ACHN (cell line): ENCODE measurements at places on chromosomes 2 and 18.

DNA sequence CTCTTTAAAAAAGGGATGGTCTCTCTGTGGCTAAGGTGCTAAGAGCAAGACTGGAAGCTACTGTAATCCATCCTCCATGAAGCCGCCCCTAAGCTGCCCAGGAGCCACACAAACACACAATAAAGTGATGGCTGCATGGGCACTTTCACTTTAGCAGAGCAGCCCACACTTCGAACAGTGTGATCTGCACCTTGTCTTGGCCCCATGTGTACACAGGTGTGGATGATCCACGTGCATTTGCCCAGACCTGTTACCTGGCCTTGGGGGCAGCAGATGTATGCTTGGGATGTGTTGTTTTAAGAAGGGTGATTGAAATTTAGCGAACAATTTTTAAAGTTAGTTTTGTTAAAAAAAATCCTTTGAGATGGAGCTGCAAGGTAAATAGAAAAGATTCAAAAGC, 39.9 kb downstream of the TMEM178A start:
- no peak for DNase-seq

- DNase-seq = no peak
Observed at GRCh38 chr18:75122334-75122958, 86.5 kb downstream of the PTGR3 start.

GRCh38 chr2:127386764-127387654, 766 bp downstream of the MAP3K2 start:
- peak; percentile 87 for DNase-seq

- DNase-seq = no peak
Observed at GRCh38 chr18:44987371-44987770, 306.7 kb downstream of the SETBP1 start.

- peak; percentile 11 for DNase-seq
Observed at GRCh38 chr2:238908960-238909951, 61.4 kb downstream of the TWIST2 start.

DNA sequence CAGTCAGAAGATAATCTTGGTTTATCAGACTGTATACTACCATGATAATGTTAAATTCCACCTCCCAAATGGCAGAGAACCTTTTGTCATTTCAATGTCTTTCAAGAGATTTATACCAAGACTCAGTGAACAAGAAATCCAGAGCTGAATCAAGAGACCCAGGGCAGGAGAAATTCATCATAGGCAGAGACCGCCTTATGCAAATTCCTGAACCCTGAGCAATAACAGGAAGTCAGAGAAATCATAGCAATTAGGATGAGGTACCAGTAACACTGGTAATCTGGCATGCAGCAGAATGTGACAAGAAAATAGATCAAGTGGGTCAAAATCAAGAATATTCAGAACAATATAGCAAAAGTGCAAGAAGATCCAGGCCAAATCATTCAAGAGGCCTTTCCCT, 412.4 kb upstream of the LRATD1 start:
- no peak for DNase-seq

GRCh38 chr18:45627204-45627526, 11.9 kb downstream of the SLC14A2 start:
- no peak for DNase-seq

- DNase-seq = no peak
Observed at GRCh38 chr2:161662373-161662772, 38.2 kb downstream of the SLC4A10 start.

- DNase-seq = no peak
Observed at GRCh38 chr2:62469548-62469947, 36.4 kb downstream of the TMEM17 start.

GRCh38 chr18:7987284-7987976, 420.3 kb downstream of the PTPRM start:
- DNase-seq = peak; percentile 56

- no peak for DNase-seq
Observed at GRCh38 chr2:191463790-191464189, 214.1 kb upstream of the NABP1 start.

GRCh38 chr2:173716458-173717052, 248.6 kb downstream of the SP3 start:
- no peak for DNase-seq

DNA sequence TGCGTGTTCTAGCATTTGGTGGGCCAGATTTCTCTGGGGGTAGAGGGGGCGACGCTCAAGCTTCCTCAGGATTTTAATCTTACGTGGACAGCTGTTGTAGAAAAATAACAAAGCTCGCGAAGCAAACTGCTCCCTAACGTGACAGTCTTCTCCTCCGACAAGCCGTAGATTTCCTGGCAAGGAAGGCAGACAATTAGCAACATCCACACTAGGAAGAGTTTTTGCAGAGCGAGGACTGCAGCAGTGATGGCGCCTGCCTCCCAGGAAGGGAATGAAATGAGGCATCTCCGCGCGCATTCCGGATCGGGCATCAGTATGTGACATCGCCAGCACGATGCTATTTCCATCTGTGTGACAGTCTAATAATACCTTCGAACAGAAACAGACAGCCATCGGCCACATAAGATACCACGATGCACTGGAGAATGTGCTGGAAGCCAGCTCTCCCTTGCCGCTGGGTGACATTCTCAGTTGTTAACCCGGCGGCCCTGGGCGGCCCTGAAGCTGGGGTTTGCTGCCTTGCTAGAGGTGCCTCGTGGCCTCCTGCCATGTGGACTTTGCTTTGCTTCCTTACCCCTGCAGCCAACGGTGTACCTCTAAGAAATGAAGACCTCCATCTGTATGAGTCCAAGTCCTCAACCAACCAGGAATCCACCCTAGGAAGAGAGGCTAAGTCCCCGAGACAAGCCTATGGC, 101.8 kb upstream of the AGAP1 start:
- no peak for DNase-seq

DNA sequence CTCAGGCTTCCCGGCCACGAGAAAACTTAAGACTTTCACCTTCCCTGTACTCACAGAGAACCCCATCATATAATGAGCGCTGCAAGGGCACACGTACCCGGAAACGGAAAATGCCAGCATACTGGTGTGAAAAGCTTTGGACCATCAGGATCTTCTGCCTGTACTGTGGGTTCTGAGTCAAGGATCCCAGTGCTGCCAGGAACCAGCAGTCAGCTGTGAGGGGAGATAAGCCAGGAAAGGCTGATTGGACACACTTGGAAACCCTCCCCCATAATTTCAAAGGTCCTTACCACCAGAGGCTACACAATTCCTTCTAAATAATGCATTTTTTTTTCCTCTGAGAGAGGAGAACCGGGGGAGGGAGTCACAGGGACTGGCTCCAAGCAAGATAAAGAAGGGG, 31.4 kb downstream of the CAPN13 start:
- DNase-seq = no peak
